ENCODE measurements at places on chromosomes 2 and 18.

- no peak for DNase-seq
Measured at GRCh38 chr2:205352593-205352992, 329.7 kb upstream of the NRP2 start.

- no peak for DNase-seq
Measured at GRCh38 chr2:214628091-214628490, 181.4 kb downstream of the BARD1 start.

GRCh38 chr18:30618567-30618966 is 424.0 kb downstream of the DSC3 start:
- no peak for DNase-seq

- no peak for DNase-seq
Measured at GRCh38 chr2:96965781-96966514, 20.4 kb downstream of the FAM178B start.

GRCh38 chr18:69161383-69162028 is 239.2 kb upstream of the DOK6 start:
- no peak for DNase-seq

DNA sequence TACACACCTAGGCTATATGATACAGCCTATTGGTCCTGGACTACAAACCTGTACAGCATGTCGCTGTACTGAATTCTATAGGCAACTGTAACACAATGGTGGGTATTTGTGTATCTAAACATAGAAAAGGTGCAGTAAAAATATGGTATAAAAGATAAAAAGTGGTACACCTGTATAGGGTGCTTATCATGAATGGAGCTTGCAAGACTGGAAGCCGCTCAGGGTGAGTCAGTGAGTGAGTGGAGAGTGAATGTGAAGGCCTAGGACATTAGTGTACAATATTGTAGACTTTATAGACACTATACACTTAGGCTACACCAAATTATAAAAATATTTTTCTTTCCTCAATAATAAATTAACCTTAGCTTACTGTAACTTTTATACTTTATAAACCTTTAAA is 41.8 kb downstream of the RASGRP3 start:
- DNase-seq: no peak

DNA sequence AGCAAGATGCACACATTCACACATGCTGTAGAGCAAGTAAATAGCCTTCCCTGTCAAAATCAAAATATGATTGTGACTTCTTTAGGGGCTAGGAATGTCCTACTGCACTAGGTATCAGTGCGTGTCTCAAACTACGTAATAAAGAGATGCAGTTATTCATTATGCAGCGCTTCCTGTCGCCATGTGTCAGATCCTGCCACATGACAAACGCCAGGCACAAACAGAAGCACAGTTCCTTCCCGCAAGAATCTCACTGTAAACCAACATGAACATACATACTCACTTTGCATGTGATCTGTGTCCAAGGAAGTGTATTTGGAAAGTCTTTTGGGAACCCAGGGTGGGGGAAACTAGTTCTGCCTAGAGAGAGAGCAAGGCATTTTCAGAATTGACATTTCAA is 599.9 kb downstream of the RNF144A start:
- DNase-seq: no peak
